ENCODE measurements at places on chromosomes 6 and 20.

- DNase-seq = no peak
Observed at GRCh38 chr20:56418385-56418861, 6.4 kb downstream of the CASS4 start.

GRCh38 chr20:3434232-3434631 lies 26.8 kb upstream of the DNAAF9 start:
- DNase-seq = no peak

DNA sequence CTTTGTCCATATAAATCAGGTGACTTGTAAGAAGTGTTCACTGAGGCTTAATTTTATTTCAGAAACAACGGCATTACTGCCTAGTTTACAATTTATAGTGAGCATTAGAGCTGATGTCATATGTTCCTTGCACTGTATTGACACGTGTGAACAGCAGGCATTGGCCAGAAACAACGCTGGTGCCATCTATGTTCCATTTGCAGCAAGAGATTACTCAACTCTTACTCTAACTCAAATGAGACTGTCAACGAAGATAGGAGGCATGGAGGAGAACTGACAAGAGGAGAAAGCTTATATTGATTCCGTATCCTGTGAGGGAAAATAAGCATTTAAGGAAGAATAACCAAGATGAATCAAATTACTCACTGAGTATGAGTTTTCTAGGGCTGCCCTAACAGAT lies 48.4 kb downstream of the MTFR2 start:
- no peak for DNase-seq

DNA sequence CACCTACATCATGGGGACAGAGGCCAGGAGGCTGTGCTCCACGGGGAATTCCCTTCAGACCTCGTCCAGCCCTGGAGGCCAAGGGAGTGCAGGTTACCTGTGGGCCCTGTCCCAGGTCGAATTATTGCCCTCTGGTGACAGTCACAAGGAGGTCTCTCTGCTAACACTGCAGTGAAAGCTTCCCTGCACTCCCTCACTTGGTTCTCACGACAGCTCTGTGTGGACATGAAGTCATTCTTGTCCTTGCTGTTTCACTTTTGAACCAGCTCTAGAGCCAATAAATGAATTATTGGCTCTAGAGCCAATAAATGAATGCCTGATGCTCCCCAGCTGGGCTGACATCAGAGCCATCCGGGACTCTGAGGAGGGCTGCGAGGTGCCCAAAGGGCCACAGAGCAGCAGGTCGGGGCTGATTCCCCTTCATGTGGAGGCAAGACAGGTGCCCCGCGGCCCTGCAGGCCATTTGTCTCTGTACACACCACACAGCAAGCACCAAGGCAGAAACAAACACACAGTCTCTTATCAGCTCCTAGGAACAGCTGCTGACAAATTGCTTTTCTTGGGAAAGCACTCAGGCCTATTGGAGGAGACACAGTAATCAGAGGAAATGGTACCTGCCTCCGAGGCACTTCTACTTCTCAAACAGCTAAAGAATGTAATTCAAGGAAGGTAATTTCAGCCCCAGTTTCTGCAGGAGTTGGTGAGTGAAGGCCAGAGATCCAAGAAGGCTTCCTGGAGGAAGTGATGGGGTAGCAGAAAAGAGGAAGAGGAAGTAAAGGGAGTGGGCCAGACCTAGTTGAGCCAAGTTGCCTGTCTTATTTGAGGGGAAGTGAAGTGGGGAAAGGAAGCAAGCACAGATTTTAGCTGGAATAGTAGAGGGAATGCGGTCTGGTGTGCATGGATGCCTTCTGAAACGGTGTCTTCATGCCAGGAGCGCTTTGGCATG lies 27.5 kb upstream of the TBXT start:
- DNase-seq = no peak

- no peak for DNase-seq
Observed at GRCh38 chr6:139448051-139448649, 73.7 kb upstream of the CITED2 start.

DNA sequence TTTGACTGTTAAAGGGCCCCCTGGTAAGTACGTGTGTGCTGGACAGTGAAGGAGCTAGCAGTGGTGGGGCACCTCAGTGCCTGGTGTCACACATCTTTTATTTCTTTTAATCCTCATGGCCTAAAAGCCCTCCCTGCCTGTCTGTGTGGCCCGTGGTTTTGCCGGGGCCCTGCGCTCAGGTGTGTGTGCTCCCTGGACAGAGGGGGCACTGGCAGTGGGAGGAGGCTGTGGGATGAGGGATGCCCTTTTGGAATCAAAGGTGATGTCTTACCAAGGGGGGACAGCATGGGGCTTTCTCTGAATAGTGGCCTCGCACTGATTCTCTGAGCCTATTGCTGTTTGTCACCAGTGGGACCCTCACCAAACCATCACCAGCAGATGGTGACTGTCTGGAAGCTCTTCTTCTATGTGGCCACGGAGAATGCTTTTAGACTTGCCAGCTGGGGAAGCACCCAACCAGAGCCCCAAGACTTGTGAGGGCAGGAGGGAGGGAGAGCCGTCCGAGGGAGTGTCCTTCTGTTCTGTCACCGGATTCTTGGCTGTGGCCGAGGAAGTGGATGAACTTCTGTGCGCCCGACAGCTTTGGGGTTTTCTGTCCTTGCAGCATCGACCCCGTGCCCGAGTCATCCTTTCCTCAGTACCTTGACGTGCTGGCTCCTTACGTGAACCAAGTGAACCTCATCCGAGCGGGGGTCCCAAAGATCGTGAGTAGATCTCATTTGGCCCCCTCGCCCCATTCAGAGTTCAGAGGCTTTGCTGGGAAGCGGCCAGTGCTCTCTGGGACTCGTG lies 18.1 kb downstream of the PNLDC1 start:
- DNase-seq = no peak

- no peak for DNase-seq
Observed at GRCh38 chr6:56091159-56091869, 156.1 kb downstream of the COL21A1 start.

DNA sequence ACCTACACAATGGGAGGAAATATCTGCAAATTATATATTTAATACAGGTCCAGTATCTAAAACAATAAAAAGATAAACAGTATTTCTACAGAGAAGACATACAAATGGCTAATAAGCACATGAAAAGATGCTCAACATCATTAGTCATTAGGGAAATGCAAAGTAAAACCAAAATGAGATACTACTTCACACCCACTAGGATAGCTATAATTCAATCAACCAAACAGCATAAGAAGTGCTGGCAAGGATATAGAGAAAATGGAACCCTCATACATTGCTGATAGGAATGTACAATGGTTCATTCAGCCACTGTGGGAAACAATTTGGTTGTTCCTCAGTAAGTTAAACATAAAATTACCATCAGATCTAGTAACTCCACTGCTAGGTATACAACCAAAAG lies 48.7 kb downstream of the NUDT3 start:
- no peak for DNase-seq

DNA sequence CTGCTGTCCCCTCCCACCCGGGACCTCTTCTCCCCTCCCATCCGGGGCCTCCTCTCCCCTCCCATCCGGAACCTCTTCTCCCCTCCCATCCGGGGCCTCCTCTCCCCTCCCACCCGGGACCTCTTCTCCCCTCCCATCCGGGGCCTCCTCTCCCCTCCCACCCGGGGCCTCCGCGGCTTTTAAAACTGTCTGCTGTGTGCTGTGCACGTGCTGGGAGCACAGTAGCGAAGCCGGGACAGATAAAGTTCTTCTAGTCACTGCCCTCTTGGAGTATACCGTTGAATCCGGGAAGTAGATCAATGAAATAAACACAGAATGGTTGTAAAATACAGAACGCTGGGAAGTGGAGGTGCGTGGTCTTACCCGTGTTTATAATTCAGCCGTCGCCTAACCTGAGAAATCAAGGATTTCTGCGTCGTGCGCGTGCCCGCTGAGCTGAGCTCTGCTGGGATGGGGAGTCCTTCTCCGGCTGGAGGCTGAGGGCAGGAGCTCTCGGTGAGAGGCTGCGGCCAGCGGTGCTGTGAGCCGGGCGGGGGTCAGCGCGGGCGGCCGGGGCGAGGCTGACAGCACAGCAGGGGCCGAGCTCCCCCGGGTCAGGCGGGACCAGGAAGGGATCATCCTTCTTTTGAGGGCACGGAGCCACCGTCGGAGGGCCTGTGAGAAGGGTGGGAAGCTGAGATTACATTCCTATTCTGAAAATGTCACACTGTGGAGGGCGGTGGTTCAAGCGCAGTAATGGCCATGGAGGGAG lies 19.6 kb upstream of the KIF25 start:
- no peak for DNase-seq

DNA sequence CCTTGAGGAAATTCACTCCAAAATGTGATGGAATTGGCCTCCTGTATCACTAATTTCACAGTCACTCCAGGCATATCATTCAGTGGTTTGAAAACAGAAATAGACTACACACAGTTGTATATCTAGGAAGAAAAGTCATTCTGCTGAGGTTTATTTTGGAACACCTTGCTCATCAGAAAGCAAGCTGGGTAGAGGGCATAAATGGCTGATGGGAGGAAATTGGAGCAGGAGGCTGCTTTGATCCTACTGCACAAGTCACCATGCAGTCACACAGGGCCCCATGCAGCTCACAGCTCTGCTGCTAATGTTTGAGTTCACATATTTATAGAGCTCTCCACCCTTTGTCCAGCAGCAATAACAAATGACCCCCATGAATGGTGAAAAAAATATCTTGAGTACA lies 12.3 kb downstream of the NHLRC1 start:
- DNase-seq = no peak

- DNase-seq = no peak
Observed at GRCh38 chr6:20292905-20293304, 80.6 kb upstream of the MBOAT1 start.

GRCh38 chr6:47974106-47974505 lies 136.9 kb downstream of the PTCHD4 start:
- DNase-seq = no peak

DNA sequence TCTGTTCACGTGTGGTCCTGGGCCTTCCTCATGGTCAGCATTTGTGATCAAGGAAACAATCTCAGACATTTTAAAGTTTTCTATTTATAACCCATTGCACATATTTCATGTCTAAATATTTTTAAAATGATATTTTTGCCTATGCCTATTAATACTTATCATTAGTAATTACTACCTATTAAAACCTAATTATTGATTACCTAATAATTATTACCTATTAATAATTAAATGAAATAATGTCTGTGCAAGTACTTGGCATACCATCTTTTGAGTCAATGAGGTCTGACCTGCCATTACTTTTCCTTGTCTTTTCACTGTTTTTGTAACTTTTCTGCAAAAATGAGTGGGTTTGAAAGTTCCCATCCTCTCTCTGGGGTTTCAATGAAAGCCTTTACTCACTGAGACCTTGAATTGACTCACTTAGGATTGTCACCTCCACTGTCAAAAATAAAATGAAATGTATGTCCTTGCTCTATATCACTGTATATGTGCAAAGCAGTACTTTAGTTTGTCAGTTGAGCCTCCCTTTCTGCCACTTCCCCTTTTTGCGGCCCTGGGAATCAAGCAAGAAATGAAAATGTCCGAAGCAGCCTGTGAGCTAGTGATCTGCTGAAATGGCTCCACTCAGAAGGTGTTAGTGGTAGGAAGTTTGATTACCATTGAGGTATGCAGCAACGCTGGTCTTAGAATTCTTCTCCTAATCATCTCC lies 87.8 kb downstream of the L3MBTL3 start:
- no peak for DNase-seq

DNA sequence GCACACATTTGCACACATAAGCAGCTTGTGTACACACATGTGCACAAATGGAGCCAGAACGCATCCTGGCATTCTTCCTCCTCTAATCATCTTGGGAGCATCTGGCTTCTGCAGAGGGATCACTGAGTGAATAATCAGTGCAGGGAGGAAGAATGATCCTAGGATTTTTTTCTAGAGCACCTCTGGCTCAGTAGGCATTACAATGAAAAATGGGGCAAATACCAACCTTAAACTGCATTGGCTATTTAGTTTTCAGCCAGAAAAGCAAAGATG lies 205.7 kb upstream of the TCF21 start:
- no peak for DNase-seq

All from activated CD8-positive, alpha-beta memory T cell treated with anti-CD3 and anti-CD28 coated beads for 4 hours (primary cell).